ENCODE measurements at places on chromosomes 16 and 17.

DNA sequence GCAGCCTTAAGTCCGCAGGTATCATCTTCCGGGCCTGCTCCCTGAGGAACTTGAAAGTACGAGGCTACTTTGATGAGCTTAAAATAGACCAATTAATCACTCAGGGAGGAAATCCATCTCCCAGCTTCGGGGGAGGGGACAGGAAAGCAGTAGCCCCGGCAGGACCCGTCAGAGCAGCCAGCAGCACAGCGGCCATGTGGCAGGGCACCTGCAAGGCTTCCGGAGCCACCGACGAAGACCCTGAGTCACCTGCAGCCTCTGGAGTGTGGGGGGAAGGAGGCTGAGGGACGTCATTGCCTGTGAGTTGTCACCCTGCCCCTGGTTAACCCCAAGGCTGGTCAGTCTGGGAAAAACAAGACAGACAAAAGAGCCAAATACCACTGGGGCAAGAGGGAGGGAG lies 4.4 kb upstream of the CYB561 start:
- DNase-seq: no peak

GRCh38 chr17:45997624-45998023 lies 1.4 kb upstream of the STH start:
- DNase-seq: no peak

DNA sequence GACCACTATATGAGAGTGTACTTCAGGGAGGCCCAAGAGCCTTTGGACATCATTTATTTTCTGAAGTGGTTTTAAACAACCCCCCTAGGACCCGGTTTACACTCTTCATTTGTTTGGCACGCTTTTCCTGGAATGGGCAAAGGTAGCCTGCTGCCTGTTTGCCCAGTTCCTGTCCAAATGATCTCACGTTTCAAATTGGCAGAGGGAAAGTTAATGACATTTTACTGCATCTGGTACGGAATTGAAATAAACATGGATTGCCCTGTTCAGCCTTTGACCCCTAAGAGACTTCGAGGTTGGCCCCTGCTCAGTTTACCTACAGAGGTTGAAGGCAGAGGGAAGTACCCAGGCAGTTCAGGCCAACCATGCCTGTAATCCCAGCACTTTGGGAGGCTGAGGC lies 5.8 kb upstream of the RPRML start:
- no peak for DNase-seq

- DNase-seq: no peak
These were observed 18.4 kb downstream of the STX8 start for GRCh38 chr17:9557161-9557755.

- DNase-seq: no peak
These were observed 32.5 kb downstream of the ADCY7 start for GRCh38 chr16:50298591-50299507.

- no peak for DNase-seq
These were observed 45.2 kb upstream of the GSE1 start for GRCh38 chr16:85567935-85568334.
